HTR-8/SVneo (cell line): ENCODE measurements at places on chromosomes 2 and 18.

- no peak for DNase-seq
Observed at GRCh38 chr18:30862900-30863299, 179.6 kb downstream of the DSC3 start.

GRCh38 chr2:168245074-168245825 is 2.1 kb downstream of the STK39 start:
- no peak for DNase-seq

GRCh38 chr18:59659508-59660170 is 37.6 kb downstream of the CCBE1 start:
- no peak for DNase-seq

- no peak for DNase-seq
Observed at GRCh38 chr2:38578832-38579231, 23.9 kb downstream of the HNRNPLL start.

DNA sequence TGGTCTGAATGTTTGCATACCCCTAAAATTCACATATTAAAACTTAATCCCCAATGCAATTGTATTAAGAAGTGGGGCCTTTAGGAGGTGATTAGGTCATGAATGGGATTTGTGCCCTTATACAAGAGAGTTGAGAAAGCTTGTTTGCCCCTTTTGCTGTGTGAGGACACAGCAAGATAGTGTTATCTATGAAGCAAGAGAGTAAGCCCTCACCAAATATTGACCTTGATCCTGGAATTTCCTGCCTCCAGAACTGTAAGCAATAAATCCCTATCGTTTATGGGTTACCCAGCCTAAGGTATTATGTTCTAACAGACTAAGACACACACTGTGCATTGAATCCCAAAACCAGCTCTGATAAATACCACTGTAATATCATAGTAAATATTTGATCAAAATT is 32.2 kb downstream of the NR4A2 start:
- no peak for DNase-seq

DNA sequence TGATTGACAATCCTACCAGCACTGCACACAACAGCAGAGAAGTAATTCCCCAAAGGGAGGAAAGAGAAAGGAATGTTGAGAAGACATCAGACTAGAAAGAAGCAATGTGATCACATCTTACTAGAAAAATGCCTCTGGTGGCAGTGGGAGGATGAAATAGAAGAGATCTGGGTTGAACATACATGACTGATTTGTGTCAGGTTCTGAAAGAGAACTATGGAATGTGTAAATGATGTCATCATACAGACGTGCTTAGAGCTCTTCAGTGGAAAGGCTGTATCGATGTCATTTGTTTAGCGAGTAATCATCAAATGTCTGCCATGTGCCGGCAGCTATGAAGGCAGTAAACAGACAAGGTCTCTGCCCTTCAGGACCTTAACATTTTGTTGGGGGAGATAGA is 24.9 kb downstream of the GORASP2 start:
- DNase-seq = no peak

DNA sequence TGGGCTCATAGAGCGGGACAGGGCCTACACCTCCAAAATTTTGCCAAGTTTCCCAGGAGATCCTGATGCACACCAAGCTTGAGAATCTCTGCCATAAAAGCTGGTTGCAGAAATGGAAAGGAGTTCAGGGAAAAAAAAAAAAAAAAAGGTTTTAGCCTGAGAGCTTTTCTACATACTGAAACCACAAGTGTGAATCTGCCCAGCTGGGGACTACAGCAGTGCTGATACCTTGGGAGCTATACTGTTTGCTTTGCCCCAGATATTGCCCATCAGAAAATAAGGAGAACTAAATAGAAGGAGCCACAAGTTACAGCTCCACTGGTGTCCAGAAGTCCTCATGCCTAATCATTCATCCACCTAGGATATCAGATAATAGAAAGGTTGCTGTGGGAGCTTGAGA is 38.4 kb upstream of the NCKAP5 start:
- DNase-seq = no peak

DNA sequence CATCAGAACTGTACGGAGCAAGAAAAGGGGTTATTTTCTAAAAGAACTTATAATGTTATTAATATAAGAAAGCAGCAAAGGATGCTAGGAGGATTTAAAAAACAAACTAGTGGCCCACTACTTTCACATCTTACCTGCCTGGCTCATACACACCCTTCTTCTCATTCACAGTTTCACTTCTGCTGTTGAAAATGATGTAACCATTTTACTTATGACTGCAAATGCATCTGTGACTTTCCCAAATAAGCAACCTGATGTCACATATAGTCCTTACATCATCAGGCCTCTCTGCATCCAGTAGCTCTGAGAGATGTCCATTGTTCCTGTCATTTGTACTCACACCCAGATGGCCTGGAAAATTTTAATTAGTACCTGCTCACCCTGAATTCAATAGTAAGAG is 101.8 kb upstream of the MYO3B start:
- DNase-seq = no peak

DNA sequence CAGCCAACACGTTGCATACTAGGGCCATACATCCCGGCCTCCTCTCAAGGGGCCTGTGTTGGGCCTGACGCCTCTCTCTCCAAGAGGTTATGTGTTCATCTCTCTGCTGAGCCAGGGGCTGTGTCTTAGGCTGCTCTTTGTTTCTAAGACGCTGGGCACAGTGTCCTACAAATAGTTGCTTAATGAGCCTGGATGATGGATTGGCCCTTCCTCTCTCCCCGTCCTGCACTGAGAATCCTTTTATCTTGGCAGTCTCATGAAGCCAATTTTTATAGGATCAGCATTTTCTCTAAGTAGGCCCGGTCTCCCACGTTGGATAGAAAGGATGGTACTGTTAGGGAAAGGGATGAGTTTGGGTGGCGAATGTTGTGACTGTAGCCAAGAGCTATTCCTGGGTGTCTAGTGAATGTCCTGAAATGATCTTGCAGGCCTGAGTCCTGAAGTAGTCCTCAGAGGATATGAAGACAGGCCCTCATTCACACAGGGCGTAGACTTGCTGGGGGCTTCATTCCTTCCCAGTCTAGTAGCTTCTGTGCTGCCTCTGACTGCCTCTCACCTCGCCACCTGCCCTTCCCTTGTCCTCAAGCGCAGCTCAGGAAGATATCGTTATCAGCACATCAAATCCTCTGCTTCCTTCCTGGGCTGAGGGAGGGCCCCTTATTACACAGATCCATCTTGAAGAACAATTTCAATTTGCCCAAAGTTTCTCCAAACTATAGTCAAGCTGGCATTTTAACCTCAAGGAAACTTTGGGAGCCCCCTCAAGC is 8.8 kb downstream of the LBH start:
- DNase-seq = no peak

DNA sequence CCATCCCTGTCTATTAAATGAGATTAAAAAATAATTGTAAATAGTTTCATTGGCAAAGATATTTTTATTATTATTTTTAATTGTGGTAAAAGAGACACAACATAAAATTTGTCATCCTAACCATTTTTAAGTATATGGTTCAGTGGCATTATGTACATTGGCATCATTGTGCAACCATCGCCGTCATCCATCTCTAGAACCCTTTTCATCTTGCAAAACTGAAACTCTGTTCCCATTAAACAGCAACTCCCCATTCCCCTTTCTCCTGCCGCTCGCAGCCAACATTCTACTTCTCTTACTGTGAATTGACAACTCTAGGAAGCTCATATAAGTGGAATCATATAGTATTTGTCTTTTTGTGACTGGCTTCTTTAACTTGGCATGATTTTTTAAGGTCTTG is 25.3 kb downstream of the LAMA3 start:
- DNase-seq = no peak

GRCh38 chr18:69358212-69358895 is 42.3 kb upstream of the DOK6 start:
- DNase-seq = no peak

- peak; percentile 40 for DNase-seq
Observed at GRCh38 chr2:101520246-101520645, 45.3 kb upstream of the RFX8 start.

DNA sequence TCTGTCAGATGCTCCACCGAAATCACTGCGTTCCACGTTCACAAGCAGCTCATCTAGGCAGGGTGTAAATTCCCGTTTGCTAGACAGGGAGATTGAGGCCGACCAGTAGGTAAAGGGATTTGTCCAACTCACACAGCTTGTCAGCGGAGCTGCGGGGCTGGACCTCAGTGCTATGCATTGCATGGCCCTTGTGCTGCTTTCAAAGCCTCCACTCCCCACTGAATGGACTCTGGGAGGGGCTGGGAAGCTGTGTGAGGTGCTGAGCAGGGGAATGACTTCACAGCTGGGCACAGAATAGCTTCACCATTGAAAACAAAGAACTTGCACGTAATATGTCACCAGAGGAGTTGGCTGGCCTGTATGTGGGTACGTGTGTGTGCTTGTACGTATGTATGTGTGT is 21.4 kb downstream of the CELF4 start:
- no peak for DNase-seq

GRCh38 chr2:41775366-41776025 is 272.3 kb upstream of the PKDCC start:
- no peak for DNase-seq

DNA sequence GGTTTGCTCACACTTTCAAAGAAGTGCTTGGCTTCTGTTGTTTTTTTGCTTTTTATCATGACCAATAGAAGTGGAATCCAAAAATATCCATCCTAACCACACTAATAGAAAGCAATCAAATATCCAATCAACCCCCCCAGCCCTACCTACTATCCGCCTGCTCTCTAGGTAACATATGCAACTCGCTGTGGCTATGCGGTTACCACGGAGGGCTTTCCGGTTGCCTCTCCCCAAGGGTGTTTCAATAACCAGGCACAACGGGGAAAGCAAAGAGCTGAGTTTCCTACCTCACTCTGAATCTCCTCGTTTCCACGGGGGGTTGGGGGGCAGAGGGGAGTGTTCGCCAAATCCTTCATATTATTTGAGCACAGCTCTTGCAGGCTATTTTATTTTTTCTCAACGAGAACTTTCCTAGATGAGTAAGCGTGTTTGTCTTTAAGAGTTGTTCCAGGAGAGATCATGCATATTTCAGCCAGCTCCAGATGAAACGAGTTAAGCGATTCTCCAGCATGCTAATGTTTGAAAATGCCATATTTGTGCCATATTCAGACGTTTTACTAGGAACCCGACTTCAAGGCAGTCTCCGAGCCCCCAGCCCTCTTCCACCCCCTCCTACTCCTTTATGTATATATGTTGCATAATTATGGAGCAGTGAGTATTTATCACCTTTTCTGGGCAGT is 30.3 kb downstream of the PAX3 start:
- no peak for DNase-seq
